ENCODE measurements at places on chromosomes 4 and X.

- no peak for DNase-seq
These were observed 4.5 kb upstream of the PPP2R2C start for GRCh38 chr4:6476893-6477292.

DNA sequence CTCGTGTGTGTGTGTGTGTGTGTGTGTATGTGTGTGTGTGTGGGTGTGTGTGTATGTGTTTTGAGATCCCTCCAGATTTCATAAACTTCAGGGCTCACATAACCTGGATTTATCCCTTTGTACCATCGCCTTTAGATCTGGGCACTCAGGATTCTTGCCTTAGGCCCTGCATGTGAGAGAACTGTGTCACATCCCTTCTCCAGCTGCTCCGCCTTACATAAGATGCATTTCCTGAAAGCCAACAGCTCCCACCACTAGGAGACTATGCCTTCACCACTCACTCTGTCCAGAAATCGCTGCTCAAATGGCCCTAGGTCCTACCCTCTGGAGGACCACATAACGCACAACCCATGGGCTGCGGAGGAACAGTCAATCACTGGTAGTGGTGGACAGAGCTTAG lies 348.8 kb downstream of the CCSER1 start:
- DNase-seq: no peak

DNA sequence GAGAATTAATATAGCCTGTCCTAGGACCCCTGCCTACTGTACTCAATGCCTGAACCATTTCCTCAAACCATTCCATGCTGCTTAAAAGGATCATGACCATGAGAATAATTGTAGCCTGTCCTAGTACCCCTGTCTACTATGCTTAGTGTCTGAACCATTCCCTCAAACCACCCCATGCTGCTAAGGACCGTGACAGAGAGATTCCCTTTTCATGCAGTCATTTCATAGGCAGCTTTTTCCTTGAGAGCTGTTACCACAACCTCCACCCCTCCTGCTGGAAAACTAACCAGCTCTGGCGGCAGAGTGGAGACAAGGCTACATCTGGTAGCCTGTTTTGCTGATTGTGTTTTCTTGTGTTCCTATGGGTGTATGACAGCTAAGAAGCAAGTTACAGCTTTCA lies 174.9 kb upstream of the SMARCAD1 start:
- no peak for DNase-seq

DNA sequence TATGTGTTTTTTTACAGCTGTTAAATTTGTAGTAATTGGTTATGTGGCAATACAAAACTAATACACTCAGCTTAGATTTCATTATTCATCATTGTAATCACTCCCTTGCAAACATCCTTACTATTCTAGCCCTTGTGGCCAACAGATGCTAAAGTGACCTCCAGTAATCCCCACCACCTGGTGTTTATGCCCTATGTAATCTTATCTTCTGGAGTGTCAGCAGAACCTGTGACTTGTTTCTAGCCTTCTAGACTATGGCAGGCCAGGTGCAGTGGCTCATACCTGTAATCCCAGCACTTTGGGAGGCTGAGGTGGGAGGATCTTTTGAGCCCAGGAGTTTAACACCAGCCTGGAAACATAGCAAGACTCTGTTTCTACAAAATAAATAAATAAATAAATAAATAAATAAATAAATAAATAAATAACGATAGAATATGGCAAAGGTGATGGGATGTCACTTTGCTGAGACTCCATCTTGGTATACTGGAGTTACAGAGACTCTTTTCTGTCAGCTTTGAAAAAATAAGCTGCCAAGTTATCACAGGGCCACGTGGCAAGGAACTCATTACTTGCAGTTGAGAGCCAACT lies 12.3 kb upstream of the TSR2 start:
- DNase-seq: no peak

DNA sequence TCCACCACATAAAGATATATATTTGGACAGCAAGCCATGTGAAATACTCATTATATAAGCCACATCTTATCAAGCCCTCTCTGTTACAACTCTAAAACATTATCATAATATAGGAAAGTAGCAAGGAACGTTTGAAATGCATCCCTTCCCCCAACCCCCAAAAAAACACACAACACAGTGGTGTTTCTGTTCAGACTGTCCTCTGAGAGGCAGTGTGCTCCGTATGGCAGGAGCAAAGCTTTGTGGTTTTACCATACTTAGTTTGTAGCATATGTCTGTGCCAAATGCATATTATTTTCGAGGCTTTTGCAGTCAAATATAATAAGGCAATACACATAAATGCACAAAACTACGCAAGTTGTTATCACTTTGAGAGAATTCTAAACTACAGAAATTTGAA lies 194.2 kb downstream of the RAPGEF2 start:
- DNase-seq: no peak
